ENCODE measurements at places on chromosomes 6 and 20.

GRCh38 chr6:108921547-108922361 is 73.5 kb downstream of the ARMC2 start:
- peak; percentile 73 for DNase-seq

DNA sequence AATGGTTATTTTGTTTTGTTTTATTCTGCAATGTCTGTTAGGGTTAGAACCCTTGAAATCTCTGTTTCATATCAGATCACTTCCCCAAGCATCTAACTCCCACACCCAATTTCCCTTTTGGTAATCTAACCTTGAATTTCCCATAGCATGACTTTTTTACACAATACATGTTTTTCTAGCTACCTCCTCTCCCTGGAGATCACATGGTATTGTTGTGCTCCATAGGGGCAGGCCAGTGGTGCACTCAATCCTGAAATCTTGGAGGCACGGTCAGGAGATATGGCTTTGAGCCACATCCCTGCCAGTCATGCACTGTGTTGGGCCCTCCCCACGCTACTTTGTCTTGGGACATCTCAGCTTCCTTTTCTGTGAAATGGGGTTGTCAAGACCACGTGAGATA is 36.7 kb upstream of the NNAT start:
- DNase-seq = no peak

GRCh38 chr6:125577124-125577662 is 172.2 kb upstream of the HEY2 start:
- no peak for DNase-seq

- no peak for DNase-seq
Measured at GRCh38 chr6:28522594-28523240, 3.0 kb upstream of the GPX5 start.

DNA sequence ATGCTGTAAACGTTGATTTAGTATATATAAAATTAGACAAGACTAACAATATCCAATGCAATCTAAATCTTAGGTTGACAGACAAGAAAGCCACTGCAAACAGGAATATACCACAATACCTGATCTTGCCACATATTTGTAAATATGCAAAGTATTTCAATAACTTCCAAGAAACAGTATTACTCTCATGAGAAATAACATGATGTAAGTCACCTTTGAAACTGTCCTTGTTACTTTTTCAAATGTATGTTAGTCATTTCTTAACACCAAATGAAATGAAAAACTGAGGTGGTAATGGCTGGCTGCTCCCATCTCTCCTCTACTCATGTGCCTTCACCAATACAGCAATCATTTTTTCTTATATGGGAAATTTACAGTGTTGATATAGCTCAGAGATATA is 118.7 kb downstream of the ATG5 start:
- DNase-seq = no peak

GRCh38 chr20:10970109-10970508 is 296.3 kb upstream of the JAG1 start:
- DNase-seq = no peak

- no peak for DNase-seq
Measured at GRCh38 chr6:87738000-87738399, 36.0 kb upstream of the AKIRIN2 start.

- no peak for DNase-seq
Measured at GRCh38 chr6:30491991-30492952, 3.0 kb downstream of the HLA-E start.

DNA sequence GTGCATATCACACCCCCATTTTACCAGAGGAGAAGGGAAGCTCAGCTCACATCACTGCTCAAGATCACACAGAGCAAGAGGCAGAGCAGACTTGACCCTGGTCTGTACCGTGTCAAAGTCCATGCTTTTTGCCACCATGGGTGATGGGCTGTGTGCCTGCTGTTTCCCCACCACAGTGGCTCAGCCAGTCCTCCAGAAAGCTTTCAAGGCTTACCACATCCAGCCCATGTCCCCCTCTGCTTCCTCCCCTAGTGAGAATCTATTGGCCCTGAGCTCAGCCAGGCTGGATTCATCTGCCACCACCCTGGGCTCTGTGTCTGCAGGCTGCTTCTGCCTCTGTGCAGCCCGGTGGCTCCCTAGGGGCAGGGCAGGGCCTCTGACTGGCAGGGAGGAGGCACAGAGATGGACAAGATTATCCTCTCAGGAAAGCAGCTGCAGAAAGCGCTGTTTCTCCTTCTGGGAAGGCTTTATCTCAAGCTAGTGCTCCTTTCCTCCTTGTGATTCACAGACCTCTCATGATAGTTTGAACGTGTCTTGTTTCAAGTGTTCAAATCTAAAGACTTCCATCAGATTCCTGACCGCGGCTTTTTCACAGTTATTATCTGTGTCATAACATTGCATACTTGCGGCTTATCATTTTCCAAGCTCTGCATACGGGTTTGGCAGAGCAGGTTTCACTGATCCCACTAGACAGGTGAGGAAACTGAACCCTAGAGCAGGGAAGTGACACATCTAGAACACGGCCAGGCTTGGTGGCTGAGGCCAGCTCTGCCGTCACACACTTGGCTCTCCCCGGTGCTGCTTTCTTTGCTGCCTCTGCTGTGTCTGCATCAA is 37.4 kb downstream of the VEGFA start:
- peak; percentile 94 for DNase-seq

DNA sequence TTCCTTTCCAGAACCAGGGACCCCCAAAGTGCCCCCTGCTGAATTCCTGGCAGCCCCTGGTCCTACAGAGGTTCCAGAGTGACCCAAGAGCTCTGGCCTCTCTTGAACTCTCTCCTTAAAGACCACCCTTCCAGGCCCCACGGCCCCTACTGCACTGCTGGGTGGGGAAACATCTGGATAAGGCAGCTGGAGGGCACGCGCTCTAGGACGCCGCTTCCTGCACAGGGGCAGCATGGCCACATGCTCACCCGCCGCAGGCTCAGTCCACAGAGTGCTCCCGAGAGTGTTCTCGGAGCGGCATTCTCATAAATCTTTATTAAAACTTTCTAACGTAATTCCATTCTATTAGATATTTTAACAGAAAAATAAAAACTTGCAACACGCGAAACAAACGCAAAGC is 37.0 kb downstream of the RRBP1 start:
- no peak for DNase-seq

- DNase-seq = no peak
Measured at GRCh38 chr20:34364223-34364506, 1.1 kb downstream of the ITCH start.

DNA sequence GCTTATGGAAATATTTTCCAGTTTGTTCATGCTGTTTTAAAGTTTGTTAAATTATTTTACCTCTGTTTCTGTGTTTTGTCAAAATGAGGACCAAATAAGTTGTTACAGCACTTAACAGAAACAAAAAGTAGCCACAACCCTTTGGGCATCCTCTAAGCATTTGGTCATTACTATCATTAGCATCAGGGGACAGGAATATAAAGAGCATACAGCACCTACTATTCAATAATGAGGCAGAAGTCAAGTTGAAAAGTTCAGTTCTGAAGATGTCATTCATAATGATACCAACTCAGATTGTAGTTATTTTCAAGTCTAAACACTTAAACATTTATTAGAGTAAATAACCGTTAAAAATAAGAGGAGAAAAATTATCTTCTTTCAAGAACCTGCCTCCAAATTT is 862.3 kb upstream of the FLRT3 start:
- no peak for DNase-seq

DNA sequence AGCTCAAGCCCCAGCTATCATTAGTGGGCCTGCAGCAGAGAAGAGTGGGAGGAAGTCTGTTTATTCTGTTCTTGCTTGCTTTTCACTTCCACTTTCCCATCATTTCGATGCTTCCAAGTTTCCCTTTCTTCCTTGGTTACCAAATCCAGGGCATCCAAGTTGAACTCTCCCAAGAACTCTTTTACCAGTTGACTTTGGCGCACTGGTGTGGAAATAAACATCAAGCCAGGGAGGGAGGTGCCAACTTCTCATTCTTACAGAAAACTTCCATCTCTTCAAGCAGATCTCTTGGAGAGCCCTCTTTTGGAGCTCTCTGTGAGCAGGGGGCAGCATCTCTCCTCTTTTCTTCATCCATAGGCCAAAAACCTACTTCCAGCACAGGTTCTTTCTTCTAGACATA is 85.7 kb upstream of the RGS17 start:
- no peak for DNase-seq

GRCh38 chr6:127690092-127690491 is 113.1 kb downstream of the C6orf58 start:
- no peak for DNase-seq

DNA sequence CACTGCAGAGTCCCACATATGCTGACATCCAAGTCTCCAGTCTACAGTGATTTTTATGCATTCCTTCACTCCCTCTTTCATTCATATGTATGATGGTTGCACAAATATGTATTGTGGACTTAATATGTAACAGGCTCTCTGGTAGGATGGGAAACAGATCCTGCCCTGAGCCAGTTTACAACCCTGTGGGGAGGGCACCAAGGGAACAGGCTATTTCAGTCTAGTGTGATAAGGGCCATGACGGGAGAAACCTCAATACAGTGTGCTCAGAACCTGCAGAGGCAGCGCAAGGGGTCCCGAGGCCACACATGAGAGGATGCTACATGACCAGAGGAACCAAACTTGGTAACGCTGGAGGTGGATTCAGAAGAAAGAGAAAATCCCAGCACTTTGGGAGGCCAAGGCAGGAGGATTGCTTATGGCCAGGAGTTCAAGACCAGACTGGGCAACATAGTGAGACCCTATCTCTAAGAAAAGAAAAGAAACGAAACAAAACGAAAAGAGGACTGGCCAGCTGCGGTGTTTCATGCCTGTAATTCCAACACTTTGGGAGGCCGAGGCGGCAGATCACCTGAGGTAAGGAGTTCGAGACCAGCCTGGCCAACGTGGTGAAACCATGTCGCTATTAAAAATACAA is 249.8 kb upstream of the JARID2 start:
- no peak for DNase-seq

DNA sequence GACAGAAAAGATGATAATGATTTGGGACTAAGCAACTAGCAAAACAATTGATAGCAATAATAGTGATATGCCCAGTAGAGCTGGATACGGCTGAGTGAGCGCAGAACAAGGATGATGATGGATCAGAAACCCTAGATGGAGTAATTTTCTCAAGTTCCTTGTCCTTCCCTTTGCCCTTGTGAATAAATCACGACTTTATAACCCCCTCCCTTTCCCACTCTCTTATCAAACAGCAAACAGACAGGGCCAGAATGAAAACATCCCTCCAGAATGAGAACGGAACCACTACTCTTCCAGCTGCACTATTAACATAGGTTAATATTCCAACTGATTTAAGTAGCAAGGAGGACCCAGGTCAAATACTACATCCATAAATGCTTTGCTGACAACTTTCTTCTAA is 1.3 kb upstream of the MTFR2 start:
- no peak for DNase-seq

- no peak for DNase-seq
Measured at GRCh38 chr6:168371618-168371980, 52.0 kb upstream of the DACT2 start.

GRCh38 chr20:39568109-39568508 is 606.0 kb downstream of the DHX35 start:
- DNase-seq = no peak

DNA sequence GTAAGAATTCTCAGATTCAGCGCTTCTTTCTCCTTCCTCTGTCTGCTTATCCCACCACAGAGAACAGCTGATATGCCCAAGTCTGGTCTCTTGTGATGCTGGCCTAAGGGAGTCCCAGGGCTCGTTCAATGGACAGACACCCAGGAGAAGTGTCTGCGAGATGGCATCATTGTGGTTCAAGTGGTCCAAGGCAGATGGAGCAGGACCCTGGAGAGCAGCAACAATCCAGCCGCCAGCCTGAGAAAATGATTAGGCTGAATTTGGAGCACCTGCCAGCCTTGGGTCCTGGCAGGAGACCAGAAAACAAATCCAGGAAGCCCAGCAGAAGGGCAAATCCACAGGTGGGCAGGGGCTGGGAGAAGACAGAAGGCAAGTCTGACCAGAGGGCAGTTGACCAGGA is 145.8 kb downstream of the PTPRT start:
- DNase-seq = no peak

DNA sequence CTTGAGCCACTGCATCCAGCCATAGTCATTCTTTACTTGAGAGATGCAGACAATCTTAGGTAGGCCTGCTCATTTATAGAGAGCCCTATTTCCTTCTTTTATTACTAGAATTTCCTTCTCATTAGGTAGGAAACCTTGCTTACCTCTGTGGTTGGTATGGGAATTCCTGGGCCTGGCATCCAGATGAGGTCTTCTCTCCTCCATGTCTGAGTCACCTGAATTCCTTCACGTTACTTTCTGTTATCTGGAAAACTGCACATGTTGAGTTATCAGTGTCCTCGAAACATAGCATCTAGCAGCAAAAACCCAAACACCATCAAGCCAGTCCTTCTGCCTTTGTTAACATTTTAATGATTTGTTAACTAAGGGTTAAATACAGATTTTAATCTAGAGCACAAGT is 2.2 kb downstream of the ZNFX1 start:
- no peak for DNase-seq

DNA sequence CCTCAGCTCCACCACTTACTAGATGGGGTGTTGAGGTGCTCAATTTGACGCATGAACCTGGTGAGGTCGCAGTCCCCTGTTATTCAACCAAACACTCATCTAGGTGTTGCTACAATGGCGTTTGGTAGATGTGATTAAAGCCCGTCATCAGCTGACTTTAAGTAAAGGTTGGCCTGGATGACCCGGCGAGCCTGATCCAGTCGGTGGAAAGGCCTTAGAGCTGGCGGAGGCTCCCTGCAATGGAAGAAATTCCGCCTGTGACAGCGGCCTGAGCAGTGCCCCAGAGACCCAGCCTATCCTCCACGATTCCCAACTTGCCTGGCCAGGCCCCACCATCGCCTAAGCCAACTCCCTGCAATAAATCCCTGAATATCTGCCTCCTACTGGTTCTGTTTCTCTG is 171.4 kb downstream of the BMP7 start:
- no peak for DNase-seq

DNA sequence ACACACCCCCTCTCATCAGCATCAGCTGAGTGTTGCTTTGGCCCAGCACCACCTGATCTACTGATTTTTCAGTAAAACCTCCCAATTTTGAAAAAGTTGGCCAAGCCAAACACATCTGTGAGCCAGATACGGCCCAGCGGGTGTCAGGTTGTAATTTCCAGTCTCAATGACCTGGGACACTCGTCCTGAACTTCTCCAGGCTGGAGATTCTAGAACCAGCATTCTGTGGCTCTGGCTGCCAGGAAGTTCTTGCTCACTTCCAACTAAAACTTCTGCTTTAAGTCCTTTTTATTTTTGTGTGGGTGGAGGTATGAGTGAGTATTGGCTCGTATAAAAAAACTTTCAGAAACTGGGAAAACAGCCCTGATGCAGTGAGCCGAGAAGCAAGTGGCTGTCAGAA is 5.1 kb downstream of the KIAA1755 start:
- DNase-seq = no peak

- no peak for DNase-seq
Measured at GRCh38 chr6:6870921-6871320, 236.8 kb upstream of the RREB1 start.

GRCh38 chr6:54248994-54249393 is 59.2 kb upstream of the TINAG start:
- DNase-seq = no peak
